ENCODE measurements at places on chromosomes 16 and 17.

- no peak for DNase-seq
Observed at GRCh38 chr16:75099075-75099667, 17.4 kb downstream of the LDHD start.

DNA sequence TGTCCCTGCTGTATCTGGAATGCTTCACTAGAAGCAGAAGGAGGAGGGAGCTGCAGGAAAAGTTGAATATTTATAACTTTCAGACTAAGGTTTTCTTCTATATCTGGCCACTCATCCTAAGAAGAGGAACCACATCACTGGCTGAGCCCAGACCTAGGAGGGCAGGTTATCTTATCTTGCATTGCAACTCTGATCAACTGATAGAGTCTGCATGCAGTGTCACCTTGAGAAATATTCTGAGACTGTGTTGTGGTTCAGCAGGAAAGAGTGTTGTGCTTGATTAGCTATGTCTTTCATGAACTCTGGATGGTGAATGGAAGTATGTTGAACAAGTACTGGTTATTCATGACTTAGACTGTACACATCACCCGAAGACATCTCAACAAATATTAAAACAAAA, 460.0 kb downstream of the TOX3 start:
- DNase-seq = no peak

- DNase-seq = no peak
Observed at GRCh38 chr16:11359370-11359769, 14.1 kb downstream of the RMI2 start.

DNA sequence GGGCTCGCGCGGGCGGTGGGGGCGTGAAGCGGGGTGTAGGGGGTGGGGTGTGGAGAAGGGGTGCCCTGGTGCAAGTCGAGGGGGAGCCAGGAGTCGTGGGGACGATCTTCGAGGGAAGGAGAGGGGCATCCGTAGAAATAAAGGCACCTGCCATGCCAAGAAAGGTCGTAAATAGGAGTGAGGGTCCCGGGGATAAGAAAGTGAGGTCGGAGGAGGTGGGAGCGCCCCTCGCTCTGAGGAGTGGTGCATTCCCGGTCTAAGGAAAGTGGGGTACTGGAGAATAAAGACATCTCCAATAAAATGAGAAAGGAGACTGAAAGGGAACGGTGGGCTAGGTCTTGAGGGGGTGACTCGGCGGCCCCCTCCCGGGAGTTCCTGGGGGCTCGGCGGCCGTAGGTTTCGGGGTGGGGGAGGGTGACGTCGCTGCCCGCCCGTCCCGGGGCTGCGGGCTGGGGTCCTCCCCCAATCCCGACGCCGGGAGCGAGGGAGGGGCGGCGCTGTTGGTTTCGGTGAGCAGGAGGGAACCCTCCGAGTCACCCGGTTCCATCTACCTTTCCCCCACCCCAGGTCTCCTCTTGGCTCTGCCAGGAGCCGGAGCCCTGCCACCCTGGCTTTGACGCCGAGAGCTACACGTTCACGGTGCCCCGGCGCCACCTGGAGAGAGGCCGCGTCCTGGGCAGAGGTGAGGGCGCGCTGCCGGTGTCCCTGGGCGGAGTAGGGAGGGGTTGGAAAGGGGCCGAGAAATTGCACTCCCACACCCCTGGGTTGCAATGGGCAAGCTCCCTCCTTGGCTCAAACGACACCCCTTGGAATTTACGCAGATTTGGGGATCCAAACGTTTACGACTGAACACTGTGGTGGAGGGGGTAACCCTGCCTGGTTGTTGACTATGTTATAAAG, 888 bp downstream of the CDH1 start:
- peak; percentile 43 for DNase-seq

- no peak for DNase-seq
Observed at GRCh38 chr16:66752958-66753357, 1.5 kb upstream of the DYNC1LI2 start.

DNA sequence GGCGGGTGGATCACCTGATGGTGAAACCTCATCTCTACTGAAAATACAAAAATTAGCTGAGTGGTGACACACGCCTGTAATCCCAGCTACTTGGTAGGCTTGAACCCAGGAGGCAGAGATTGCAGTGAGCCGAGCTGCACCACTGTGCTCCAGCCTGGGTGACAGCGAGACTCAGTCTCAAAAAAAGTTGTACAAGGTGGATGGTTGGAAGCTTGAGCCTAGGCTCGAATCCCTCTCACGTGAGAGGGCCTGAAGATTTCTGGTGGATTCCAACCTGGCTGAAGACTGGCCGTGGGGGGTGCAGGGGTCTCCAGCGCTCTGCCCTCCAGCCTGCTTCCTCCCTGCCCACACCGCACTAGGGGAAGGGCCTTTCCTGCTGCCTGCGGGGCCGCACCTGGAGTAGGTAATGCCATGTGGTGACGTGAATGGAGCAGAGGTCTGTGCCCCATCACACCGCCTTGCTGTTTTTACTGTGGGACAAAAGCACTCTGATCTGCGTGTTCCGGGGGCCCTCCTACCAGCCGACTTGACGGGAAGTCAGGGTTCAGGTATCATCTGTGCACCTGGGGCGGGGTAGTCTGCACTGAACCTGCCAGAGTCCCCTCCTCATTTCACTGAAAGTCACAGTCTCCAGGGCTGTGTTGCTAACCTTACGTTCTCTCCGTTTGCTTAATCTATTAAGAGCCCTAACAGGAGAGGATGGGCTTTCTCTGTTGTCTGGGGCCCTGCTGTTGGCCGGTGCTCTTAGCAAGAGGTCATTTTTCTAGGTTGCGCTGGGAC, 4.2 kb downstream of the RPL13 start:
- peak; percentile 52 for DNase-seq

- no peak for DNase-seq
Observed at GRCh38 chr16:20042848-20043247, 30.8 kb downstream of the GPR139 start.

DNA sequence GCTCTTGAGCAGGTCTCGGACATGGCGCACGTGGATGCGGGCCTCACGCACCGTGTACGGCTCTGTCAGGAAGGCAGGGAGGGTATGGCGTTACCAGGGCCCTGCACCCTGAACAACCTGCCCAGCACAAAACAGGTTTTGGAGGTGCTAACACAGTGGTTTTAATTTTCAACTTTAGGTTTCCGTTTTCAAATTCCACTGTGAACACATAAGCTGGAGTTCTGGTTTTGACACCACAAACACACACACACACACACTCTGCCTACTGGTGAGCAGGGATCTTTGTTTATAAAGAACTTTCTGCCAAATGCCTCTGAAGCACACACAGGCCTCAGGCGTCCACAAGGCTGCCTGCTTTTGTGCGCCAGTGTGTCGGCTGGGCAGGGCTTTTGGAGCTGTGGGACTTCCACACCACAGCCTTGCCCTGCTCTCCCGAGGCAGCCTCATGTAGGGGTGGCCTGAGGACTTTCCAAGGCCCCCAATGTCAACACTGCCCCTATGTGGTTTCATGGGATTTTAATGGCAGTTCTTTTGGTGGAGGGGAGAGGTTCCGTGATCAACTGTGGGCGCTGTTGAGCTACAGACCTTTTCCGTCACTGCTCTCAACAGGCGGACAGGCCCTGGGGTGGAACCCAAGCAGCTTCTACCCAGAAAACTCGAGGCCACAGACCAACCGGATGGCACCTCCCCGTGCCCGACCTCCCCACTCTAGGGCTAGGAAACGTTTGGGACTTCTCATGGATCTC, 9.4 kb downstream of the CLUH start:
- DNase-seq = no peak

DNA sequence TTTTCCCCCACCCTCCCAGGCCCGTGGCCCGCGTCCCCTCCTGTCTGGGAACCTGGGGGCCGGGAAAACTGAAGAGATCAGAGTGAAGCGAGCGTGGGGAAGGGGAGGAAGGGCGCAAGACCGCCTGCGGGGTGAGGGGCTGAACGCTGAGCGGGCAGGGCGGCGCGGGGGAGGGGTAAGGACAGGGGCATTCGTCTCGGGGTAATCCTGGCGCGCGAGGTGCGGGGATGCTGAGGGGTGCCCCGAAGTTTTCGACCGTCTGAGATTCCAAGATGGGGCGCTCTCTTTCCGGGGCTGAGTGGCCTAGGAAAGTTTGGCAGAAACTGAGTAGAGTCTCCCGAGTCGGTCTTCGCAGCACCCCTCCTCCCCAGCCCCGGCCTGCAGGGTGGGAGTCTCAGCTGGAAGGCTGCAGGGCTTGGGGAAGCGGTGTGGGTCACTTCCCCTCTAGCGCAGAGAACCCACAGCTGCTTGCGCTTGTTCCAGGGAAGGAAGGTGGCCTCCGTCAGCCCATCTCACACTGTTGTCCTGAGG, 555 bp downstream of the TTYH2 start:
- DNase-seq = peak; percentile 48

GRCh38 chr17:75652934-75653549, 13.9 kb downstream of the RECQL5 start:
- DNase-seq = peak; percentile 85

GRCh38 chr16:10242097-10242496, 59.9 kb upstream of the GRIN2A start:
- no peak for DNase-seq

- no peak for DNase-seq
Observed at GRCh38 chr17:40312131-40312731, 3.3 kb downstream of the RARA start.

- peak; percentile 33 for DNase-seq
Observed at GRCh38 chr16:50593410-50594150, 45.4 kb downstream of the NKD1 start.

GRCh38 chr17:65487161-65487560, 74.3 kb downstream of the AXIN2 start:
- DNase-seq = no peak

DNA sequence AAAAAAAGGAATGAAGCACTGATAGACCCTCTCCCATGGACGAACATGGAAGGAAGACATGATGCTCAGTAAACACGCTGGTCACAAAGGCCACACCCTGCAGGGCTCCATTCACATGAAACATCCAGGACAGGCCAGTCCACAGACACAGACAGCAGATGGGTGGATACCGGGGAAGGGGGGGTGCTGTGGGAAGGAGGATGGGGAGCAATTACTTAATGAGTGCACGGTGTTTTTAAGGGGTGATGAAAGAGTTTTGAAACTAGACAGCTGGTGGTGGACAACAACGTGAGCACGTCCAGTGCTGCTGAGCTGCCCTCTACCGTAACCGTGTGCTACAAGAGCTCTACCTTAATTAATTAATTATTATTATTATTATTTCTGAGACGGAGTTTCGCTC, 6.0 kb upstream of the SLC16A3 start:
- DNase-seq = no peak

GRCh38 chr16:71467810-71468209, 5.8 kb upstream of the ZNF23 start:
- DNase-seq = peak; percentile 76

DNA sequence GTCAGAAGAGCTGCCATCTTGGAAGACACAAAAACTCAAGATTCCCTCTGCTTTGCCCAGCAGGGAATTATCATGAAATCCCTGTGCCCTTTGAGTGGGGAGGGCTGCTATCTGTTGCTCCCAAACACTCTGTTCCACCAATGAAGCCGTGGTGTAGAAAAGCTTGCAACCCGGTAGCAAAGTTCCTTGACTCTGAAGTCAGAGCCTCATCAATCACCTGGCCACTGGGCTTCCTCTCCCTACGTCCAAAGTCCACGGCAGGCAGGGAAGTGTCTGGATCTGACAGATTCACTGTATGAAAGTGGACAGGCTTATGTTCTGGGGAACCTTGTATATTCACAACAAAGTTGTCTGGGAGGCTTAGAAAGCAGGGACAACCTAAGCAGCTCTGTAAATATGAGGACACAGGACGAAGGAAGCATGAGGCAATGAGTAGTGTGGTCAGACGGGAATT, 343.3 kb downstream of the SLC39A11 start:
- DNase-seq = no peak

- DNase-seq = peak; percentile 73
Observed at GRCh38 chr17:38701504-38702165, 3.4 kb upstream of the MLLT6 start.

- DNase-seq = no peak
Observed at GRCh38 chr16:49576941-49577340, 203.3 kb downstream of the C16orf78 start.

DNA sequence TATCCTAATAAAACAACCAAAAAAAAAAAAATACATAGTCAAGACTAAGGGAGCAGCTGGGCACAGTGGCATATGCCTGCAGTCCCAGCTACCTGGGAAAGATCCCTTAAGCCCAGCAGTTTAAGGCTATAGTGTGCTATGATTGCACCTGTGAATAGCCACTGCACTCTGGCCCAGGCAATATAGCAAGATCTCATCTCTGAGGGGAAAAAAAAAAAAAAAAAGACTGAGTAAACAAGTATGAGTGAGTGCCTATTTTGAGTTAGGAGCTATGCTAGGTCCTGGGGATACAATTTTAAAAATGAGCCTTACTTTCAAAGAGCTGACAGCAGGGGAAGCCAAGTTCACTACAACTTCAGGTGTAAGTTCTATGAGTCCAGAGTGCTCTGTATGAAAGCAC, 55.4 kb downstream of the GRB2 start:
- DNase-seq = no peak

GRCh38 chr16:25916037-25916436, 224.3 kb downstream of the HS3ST4 start:
- DNase-seq = no peak

DNA sequence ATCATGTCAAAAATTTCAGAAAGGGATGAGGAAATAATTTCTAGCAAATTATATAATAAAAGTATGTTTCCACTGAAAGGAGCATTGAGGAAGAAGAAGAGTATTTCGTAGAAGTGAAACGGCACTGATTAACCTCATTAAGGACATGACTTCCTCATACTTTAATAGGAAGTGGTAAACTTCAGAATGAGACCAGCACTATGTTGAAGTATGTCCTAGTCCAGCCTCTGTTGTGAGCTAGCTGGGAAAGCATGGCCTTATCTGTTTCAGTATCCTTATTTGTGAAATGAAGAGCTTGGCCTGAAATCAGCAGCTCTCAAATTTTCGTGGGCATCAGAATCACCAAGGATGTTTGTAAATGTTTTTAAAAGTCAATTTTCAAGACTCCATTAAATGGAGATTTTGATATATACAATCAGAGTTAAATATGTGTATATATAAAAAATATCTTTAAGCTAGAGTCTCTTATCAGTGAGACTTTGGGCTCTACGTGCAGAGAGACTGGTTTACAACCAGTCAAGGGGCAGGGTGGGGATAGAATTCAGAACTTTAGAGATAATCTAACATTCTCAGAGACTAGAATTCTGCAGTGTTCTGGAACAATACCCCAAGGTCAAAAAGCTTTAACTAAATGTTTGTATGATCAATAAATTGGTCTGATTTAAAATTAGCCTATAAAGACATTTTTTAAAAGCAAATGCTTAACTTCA, 365.4 kb downstream of the CDH13 start:
- peak; percentile 8 for DNase-seq

DNA sequence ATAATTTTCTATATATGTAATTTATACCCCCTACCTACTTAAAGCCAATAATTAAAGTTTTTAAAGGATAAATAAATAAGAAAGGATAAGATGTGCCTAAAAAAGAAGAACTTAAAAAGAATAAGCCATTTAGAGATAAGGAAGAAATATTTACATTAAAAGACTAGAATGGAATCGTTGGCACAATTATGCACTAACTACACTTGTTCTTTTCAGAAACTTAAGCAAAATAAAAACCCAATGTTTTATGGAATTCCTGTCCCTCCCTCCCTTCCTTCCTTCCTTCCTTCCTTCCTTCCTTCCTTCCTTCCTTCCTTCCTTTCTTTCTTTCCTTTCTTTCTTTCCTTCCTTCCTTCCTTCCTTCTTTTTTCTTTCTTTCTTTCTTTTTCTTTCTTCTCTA, 4.5 kb upstream of the KRTAP4-6 start:
- no peak for DNase-seq
